Activated CD4-positive, CD25-positive, alpha-beta regulatory T cell (primary cell): ENCODE measurements at places on chromosomes 7 and 10.

- DNase-seq = no peak
Observed at GRCh38 chr7:39659356-39660013, 36.1 kb downstream of the RALA start.

DNA sequence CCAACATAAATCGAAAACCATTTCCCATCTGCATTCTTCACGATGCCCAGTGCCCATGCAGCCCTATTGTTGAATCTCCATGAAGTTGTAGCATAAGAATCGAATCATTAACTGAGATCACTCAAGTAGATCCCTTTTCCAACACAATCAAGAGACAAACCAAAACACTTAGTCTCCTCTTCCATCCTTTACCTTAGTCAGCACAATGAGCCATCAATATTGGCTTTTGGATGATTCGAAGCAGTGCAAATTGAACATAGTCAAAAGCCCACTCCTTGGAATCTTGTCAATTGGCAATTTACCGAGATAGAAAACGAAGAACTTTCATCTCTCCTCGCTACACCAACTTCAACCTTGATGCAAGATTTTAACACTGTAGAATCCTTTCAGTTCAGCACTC, 66.5 kb upstream of the ADRB1 start:
- DNase-seq = no peak

GRCh38 chr7:2934211-2934731, 90.2 kb upstream of the GNA12 start:
- DNase-seq = no peak

- no peak for DNase-seq
Observed at GRCh38 chr7:120043250-120043649, 229.7 kb upstream of the KCND2 start.

DNA sequence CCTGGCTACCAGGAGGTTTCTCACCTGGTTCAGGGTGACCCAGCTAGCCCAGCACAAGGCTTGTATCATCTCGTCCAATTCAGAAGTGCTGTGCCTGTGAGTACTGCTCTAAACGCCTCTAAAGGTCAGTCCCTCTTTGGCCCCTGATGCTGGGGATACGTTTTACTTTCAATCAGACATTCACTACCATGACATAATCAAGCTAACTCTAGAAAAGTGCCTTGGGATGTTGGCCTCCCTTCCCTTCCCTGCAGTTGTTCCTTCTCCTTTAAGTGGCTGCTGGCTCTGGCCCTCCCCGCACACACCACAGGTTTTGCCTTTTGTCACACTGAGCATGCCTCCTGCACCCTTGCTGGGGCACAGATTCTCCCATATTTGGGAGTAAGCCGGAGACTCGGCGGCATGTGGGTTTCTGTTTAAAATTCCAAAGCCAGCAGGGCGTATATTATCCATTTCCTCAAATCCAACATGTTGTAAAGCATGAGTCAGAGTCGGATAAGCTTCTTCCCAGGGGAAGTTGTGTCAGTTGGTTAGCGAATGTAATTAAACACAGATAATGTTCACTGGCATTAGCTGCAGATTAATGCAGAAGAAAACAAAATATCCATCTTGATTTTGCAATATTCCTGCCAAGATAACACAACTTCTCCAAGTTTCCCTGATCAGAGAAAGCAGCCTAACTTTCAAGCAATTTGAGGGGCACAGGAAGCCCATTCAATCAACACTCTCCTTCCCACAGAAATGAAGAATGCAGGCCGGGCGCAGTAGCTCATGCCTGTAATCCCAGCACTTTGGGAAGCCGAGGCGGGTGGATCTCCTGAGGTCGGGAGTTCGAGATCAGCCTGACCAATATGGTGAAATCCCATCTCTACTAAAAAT, 31.8 kb upstream of the VCL start:
- no peak for DNase-seq

GRCh38 chr10:77716458-77717317, 79.1 kb upstream of the KCNMA1 start:
- no peak for DNase-seq

DNA sequence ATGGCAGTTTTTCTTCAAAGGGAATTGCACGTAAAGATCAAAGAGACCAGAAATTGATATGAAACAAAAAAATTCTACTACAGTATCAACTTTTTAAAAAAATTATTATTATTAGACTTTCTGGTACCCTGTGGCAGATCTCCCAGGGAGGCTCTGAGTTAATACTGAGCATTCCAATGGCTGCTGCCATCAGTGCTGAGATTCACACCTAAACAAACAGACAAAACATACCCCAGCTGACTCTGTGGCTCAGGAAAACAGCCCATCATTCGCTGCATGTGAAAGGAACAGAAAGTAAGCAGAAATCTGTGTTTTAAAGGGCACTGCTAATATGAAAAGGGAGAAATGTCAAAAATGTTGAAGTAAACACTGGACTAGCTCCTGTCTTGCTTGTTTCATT, 118.4 kb downstream of the GRM3 start:
- DNase-seq = no peak

GRCh38 chr7:29349362-29349761, 154.8 kb downstream of the CHN2 start:
- no peak for DNase-seq

DNA sequence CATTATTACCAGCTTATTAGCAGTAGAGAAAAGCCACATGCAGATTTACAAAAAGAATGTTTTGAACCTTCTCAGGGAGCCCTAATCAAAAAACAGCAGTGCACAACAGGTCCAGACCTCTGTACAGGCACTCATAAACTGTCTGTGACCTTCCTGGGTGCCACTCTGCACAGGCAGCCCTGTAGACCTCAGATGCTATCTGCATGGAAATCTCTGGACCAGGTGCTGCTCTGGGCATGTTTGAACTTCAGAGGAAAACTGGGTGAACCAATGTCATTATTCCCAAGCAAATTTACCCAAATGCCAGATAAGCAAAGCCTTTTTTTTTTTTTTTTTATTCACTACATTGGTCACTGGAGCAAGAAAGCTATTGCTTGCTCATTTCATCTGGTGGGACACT, 104.2 kb downstream of the NPY start:
- DNase-seq = no peak
